Activated naive CD8-positive, alpha-beta T cell treated with anti-CD3 and anti-CD28 coated beads, Interleukin-2, amount 10 ng/mL, durations not matched to agents 7 days and 5 days (primary cell): ENCODE measurements at places on chromosomes 7 and 10. TPM values are rescaled to one million over a fixed set of nuclear protein-coding genes. Genes with fewer than 3 reads are reported as not detected.

The CPEB3 gene
- total RNA-seq = 3.5 TPM

The SRRM3 gene
- not detected for total RNA-seq

The SPDYE1 gene
- 0.11 TPM for total RNA-seq

The LLCFC1 gene
- not detected for total RNA-seq

The PRSS37 gene
- not detected for total RNA-seq

The IFIT3 gene
- total RNA-seq = 75.6 TPM

The DPP6 gene
- total RNA-seq = not detected

The ITPRID1 gene
- total RNA-seq = not detected

The ZNF783 gene
- total RNA-seq = 23.7 TPM

DNA sequence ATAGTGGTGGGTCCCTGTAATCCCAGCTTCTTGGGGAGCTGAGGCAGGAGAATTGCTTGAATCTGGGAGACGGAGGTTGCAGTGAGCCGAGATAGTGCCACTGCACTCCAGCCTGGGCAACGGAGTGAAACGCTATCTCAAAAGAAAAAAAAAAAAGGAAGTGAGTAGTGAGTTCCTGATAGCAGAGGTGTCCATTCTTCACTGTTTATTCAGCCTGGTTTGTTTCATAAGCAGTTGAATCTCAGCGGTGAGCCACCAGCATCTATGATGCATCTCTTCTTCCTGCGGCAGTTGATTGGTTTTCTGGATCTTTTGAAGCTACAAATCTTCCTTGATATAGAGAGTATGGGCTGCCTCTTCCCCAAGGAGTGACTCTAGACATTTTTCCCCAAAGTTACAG lies 316.1 kb upstream of the MTPN start:
- no peak for DNase-seq

DNA sequence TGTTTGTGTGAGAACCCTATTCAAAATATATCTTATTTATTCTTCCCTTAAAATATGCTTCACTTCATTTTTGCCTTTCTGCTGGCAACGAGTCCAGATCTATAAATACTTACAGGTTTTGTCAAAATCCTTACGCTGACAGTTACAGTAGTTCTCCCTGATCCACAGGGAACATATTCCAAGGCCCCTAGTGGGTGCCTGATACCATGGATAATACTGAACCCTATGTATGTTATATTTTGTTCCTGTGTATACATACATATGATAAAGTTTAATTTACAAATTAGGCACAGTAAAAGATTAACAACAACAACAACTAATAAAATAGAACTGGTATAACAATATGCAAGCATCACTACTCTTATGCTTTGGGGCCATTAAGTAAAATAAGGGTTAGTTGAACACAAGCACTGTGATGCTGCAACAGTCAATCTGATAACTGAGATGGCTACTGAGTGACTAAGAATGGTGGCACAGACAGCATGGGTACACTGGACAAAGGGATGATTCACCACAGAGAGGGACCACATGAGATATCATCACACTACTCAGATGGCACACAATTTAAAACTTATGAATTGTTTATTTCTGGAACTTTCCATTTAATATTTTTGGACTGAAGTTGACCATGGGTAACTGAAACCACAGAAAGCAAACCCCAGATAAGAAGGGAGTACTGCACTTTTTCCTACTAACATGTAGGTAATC lies 29.4 kb upstream of the PCGF5 start:
- no peak for DNase-seq

DNA sequence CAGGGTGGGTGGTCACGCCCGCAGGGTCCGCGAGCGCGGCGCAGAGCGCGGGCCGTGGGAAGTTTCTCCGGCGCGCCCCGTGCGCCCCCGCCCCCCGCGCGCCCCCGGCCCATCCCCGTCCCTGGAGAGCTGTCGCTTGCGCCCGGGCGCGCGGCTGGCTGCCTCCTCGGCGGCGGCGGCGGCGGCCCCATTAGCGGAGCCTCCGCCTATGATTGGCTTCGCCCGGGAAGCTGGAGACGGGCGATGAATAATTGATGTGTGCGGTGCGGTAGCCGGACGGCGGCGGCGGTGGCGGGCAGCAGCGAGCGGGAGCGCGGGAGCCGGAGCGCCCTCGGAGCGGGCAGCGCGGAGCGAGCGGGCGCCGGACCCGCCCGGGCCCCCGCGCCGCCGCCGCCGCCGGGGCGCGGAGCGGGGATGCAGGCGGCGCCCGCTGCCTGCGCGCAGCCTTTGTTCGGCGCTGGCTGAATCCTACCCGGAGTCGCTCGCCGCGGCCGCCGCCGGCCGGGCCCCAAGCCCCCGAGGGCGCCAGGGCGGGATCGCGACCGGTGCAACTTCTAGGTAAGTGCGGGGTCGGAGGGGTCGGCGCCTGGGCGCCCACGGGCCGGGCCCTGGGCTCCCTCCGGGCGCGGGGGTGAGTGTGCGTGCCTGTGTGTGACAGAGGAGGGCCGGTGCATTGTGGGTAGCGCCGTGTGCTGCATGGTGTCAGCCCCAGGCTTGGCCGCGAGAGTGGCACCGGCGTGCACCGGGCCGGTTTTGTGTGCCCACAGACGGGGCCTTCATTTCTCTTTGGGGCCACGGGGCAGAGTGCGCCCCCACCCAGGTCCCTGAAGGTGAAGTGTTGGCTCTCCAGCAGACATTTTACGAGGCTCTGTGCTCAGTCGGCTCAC lies 103.8 kb upstream of the PPIF start:
- DNase-seq = peak; percentile 76

- no peak for DNase-seq
Observed at GRCh38 chr10:29630205-29631048, 4.3 kb downstream of the SVIL start.

DNA sequence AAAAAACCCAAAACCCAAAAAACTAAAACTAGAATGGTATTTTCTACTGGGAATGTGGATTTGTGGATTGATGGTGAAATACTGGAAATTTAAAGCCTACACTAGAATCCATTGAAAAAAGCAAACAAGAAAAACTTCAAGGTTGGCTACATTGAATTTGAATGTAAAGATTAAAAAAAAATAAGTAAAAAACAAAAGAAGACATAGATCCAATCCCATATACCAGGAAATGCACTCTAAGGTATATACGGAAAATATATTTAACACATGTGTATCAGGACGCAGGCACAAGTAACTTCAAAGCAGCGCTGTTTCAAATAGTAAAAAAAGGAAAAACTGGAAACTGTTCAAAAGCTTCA lies 754 bp upstream of the BBS9 start:
- DNase-seq = no peak

DNA sequence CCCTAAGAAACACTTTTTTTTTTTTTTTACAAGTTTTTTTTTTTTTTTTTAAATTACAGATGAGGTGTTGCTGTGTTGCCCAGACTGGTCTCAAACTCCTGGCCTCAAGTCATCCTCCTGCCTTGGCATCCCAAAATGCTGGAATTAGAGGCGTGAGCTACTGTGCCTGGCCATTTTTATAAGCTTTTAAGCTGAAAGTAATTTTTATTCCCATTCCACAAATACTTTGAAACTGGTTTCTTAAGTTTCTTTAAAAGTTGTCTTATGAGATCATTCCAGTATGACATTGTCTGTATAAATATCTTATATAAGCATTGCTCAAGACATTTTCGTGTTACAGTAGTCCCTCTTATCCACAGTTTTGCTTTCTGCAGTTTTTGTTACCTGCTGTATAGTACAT lies 61.4 kb upstream of the CYP26C1 start:
- no peak for DNase-seq

DNA sequence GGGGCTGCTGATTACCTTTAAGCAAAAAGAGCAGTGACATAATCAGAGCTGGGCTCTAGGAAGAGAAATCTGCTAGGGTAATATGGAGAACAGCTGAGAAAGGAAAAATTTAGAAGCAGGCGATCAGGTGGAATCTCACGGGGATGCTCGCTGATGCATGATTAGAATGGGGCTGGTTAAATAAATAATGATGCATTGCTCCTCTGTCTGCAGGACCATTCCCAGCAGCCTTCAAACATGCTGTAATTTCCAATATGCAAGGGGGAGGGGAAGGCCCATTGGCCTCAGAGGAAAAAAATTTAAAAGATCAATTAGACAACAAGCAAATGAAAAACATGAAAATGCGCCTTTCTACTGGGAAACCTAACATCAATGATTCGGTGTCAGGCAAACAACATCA lies 65.6 kb upstream of the C10orf90 start:
- DNase-seq = no peak

GRCh38 chr7:130894146-130894908 lies 160.3 kb upstream of the KLF14 start:
- DNase-seq = no peak

DNA sequence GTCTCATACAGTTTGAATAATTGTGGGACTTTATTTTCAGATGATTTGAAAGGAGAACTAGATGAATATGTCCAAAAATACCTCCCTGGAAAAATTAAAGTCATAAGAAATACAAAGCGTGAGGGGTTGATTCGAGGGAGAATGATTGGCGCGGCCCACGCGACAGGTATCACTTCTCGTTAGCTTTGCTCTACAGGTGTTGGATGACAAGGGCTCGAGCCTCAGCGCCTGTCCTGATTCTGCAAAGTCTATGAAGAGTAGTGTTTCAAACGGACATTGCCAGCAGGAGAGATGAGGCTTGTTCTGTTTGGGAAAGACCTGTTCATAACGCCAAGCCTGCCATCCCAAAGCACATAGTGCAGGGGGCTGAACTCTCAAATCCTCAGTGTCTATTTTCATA lies 79.7 kb downstream of the GALNT11 start:
- DNase-seq = no peak

DNA sequence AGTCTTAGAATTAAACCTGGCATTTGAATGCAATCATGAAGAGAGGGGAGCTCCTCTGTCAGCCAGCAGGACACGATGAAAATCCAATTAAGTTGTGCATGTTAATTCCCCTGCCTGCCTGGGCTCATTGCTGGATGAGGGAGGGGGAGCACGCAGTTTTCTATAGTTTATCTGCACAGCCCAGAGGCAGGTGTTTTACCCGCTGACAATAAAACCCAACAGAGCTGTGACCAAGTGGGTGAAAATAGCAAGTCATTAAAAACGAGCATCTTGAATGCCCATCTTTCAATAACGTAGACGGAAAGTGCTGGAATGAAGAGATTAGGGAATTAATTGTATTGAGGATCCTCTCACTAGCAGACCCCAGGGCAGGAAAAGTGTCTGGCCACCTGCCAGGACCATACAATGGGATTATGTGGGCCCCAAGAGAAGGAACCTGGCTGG lies 100.1 kb upstream of the FAM20C start:
- no peak for DNase-seq

- DNase-seq = no peak
Observed at GRCh38 chr7:17109020-17109419, 189.4 kb upstream of the AHR start.

DNA sequence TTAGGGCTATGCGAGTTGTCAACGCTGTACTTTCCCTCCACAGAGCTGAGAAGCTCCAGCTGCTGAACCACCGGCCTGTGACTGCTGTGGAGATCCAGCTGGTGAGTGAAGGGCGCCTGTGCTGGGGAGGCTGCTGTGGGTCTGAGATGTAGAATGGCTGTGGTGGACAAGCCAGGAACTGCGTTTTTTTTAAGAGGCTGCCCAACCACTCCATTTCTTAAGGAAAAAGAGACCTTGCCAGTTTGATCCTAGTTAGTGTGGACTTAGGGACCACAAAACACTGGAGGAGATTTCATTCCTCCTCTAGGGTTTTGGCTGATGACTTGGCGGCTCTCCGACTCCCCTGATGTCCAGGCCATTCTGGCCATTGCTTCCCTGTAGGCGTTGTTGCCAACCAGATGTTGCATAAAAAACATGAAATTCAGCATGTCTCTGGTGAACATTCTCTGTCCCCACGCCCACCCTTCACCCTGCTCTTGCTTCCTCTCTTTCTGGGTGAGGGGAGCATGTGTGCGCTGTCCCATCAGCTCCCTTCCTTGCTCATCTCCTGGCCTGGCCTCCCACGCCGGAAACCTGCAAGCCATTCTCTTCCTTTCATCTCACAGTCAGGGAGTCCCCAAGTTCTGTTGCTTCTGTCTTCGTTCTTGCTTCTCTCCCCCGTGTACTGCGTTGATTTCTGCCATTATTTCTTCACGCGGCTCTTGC lies 30.9 kb downstream of the CRCP start:
- no peak for DNase-seq

DNA sequence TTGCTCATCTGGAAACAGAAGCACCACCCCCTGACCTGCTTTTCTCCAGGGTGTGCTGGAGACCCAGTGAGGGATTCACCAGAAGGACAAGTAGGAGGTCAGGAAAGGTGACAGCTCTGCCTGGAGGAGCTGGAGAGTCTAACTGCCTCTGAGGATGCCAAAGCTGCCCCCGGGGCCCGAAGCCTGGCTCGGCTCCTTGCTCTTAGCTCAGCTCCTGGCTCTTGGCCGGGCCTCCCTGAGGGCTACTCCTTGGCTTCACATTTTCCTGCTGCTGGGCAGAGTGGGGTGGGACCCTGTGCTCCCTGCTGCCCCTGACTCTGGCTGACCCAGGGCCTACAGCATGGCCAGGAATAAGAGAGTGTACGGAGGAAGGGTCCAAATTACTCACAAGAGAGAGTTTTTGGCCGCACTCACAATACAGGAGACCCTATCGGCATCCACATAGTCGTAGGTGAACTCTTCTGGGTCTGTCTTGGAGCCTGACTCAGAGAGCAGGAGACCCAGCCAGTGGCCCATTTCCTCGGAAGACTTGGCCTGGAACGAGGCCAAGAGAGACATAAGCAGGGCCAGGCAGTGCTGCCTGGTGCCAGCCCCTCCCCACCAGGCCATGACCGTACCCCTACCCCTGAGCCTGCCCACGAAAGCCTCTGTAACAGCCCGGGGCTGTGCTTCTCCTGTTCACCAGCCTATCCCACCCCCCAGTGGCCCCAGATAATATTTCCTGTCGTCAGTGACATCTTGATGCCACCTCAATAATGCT lies 63.1 kb downstream of the VWA2 start:
- no peak for DNase-seq

DNA sequence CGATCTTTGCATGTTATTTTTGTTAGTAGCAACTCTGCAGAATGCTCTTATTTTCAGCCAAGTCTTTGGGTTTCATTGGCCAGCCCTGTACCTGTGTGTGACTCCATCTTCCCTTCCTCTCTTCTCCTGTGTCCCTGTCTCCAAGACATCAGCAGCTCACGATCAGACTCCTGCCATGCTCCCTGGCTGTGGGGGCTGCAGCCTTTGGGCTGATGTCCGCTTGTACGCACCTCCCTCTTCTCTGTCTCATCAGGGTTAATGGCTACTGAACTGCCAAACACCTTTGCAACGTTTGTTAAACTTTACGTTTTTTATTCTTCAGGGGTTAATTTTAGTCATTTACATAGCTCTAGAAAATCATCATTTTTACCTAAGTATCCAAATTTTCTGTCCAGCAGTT lies 103.5 kb upstream of the RET start:
- DNase-seq = peak; percentile 11

DNA sequence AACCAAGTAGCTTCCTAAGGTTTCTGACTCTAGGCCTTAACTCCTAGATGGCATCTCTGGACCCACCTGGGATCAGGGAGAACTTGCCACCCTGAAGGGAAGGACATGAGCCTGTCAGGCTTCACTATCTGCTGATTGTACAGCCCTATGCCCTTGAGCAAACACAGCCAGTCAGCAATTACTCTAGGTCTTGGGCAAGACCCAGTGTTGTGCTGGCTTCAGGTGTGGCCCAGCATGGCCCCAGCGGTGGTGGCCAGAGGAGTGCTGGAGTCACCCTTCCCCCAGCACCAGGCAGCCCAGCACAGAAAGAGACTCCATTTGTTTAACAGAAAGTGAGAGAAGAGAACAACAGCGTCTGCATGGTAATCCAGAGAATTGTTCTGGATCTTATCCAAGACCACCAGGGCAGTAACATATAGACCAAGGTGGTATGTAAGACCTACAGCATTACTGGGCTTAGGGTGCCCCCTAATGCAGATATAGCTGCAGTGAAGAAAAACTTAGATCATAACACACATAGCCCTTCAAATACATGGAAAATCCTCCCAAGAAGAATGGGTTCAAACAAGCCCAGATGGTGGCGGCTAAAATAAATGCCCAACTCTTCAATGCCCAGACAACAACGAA lies 207.7 kb downstream of the MAGI2 start:
- no peak for DNase-seq
